ENCODE measurements at places on chromosomes 5 and 9. TPM values are rescaled to one million over a fixed set of nuclear protein-coding genes. Genes with fewer than 3 reads are reported as not detected.

CAAP1 gene
- 13.3 TPM for total RNA-seq

CER1 gene
- not detected for total RNA-seq

C5 gene
- total RNA-seq: 2.4 TPM

ST8SIA4 gene
- 3.7 TPM for total RNA-seq

RGS3 gene
- total RNA-seq: 252 TPM

FAM221B gene
- not detected for total RNA-seq

HSPB3 gene
- total RNA-seq: 5.8 TPM

DMRT2 gene
- 0.16 TPM for total RNA-seq

GABRB2 gene
- total RNA-seq: under 0.01 TPM

SLC23A1 gene
- not detected for total RNA-seq

EQTN gene
- not detected for total RNA-seq

TTLL11 gene
- 10.2 TPM for total RNA-seq

DNAI1 gene
- total RNA-seq: not detected

PCA3 gene
- total RNA-seq: not detected

Data from hair follicle dermal papilla cell (primary cell).